Aorta (tissue), 5 donors: ENCODE measurements at places on chromosomes 3 and 15. TPM values are rescaled to one million over a fixed set of nuclear protein-coding genes. Genes with fewer than 3 reads are reported as not detected.

DNA sequence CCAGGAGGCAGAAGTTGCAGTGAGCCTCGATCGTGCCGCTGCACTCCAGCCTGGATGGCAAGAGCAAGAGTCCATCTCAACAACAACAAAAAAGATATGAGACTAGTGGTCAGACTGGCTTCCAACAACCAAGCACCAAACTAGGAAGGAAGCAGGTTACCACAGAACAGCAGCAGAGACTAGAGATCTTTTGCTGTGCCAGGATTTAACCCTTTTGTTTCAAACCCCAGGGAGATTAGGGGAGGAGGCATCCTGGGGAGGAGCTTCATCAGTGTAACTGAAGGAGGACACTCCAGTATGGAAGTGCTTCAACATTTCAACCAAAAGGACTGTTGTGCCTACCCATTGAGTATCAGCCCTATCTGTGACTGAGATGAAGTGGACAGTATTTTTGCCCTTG is 240.3 kb downstream of the ZIC1 start:
- no peaks in the 10 kb centered on the region for H3K36me3 ChIP-seq
- H3K4me1 ChIP-seq = peaks cover 5% of the 10 kb centered on the region
- H3K27ac ChIP-seq = no peak overlapping the region

TM4SF18 gene
- total RNA-seq = 9.0 TPM

DNA sequence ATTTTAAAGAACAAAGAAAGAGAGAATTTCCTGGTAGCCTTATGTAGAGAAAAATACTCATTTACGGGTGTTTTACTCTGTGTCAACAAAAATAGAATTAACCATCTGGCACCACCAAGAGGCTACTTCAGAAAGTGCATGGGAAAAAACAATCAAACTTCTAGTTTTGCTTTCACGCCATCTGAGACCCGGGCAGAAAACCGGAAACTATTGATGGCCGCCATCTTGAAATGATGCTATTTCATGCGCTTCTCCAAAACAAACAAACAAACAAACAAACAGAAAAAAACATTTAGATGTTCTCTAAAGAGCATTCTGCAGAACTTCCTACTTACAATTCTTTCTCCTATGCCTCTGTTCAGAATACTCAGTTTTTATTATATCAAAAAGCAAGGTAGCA is 49.4 kb upstream of the SYNPR start:
- H3K4me1 ChIP-seq = no peaks in the 10 kb centered on the region
- H3K27me3 ChIP-seq = no peaks in the 10 kb centered on the region
- H3K4me3 ChIP-seq = no peak overlapping the region
- no peak overlapping the region for H3K27ac ChIP-seq

RARRES1 gene
- 323 TPM for total RNA-seq

DNA sequence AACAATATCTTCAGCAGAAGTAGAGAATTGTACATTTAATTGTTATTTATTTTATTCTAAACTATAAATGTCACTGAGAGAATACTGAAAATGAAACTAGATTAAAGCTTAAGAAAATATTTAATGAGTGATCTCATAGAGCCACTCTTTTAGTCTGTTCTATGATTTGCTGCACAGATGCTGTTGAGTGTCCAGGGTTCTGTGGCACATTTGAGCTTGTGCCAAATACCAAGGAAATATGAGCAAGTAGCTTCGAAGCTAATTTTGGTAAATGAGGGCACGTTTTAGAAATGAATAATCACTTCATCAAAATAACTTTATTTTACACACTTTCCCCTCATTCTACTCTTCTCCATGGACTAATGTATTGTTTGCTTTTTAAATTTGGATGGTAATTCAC is 53.6 kb upstream of the THRB start:
- no peaks in the 10 kb centered on the region for H3K36me3 ChIP-seq
- H3K4me1 ChIP-seq = peaks cover 3% of the 10 kb centered on the region
- H3K27me3 ChIP-seq = no peaks in the 10 kb centered on the region
- no peak overlapping the region for H3K27ac ChIP-seq

- no peak for DNase-seq
- no peaks in the 10 kb centered on the region for H3K27me3 ChIP-seq
- H3K4me3 ChIP-seq = no peak overlapping the region
Measured at GRCh38 chr3:46012246-46012645, 15.0 kb downstream of the XCR1 start.

KBTBD13 gene
- 1.5 TPM for total RNA-seq

DNA sequence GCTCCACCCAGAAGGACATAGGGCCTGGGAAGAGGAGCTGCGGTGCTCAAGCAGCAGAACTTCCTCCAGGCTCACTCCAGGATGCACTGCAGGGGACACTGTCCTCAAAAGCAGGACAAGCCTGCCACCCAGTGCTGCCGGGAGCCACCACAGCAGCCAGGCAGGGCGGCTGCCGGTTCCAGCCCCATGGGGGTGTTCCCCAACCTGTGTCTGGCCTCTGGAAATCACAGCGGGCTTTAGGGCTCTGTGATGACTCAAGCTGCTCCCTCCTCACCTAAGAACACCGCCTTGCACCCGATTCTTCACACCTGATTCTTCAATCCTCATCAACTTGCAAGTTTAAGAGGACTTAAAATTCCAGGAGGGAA is 71.9 kb upstream of the SLC6A11 start:
- no peak overlapping the region for H3K27ac ChIP-seq
- H3K27me3 ChIP-seq = no peaks in the 10 kb centered on the region
- H3K36me3 ChIP-seq = no peaks in the 10 kb centered on the region
- DNase-seq = no peak

DNA sequence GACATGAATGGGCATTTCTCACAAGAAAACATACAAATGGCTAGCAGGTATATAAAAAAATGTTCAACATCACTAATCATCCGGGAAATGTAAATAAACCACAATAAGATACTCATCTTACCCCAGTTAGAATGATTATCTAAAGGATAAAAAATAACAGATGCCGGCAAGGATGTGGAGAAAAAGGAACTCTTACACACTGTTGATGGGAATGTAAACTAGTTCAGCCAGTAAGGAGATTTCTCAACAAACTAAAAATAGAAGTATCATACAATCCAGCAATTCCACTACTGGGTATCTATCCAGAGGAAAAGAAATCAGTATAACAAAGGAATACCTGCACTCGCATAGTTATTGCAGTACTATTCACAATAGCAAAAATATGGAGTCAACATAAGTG is 124.2 kb downstream of the SATB1 start:
- H3K4me1 ChIP-seq = no peaks in the 10 kb centered on the region
- H3K27ac ChIP-seq = no peak overlapping the region
- no peak overlapping the region for H3K4me3 ChIP-seq
- H3K27me3 ChIP-seq = no peaks in the 10 kb centered on the region
- DNase-seq = no peak
- H3K36me3 ChIP-seq = no peaks in the 10 kb centered on the region

DNA sequence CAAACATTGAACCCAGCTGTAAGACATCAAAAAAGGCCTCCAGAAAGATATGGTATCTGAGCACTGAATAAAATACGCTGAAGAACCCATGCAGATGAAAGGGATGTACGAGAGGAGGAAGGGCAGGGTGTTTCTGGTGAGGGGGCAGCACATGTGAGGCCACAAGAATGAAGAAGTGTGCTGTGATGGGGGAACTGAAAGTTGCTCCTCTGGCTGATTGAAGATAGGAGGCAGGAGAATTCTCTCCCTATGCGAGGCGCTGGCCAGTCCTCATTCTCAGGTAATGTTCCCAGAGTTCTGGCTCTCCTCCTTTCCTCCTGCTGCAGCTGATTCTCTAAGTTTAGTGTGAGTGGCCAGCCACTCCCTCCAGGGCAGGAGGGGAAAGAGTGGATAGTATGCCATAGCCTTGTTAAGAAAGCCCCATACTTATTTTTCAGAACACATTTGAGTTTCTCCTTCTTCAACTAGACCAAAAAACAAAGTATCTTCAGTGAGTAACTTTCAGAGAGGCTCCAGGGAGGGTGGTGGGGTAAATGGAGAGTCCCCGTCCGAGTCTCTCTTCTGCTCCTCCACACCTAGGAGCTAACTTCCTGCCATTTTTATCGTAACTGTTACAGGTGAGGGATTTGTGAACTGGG is 26.9 kb upstream of the MYO1E start:
- no peaks in the 10 kb centered on the region for H3K4me1 ChIP-seq
- no peaks in the 10 kb centered on the region for H3K27me3 ChIP-seq
- no peak for DNase-seq
- no peaks in the 10 kb centered on the region for H3K36me3 ChIP-seq

CIDEC gene
- 0.87 TPM for total RNA-seq

DNA sequence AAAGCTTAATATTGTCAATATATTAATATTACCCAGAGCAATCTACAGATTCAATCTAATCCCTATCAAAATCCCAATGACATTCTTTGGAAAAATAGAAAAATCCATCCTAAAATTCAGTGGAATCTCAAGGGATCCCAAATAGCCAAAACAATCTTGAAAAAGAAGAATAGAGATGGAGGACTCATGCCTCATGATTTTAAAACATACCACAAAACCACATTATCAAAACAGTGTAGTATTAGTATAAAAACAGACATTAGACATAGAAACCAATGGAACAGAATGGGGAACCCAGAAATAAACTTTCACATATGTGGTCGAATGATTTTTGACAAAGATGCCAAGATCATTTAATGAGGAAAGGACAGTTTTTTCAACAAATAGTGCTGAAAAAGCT is 14.6 kb downstream of the NEK4 start:
- H3K27ac ChIP-seq = no peak overlapping the region
- H3K4me1 ChIP-seq = no peaks in the 10 kb centered on the region
- H3K36me3 ChIP-seq = peaks cover 3% of the 10 kb centered on the region
- no peaks in the 10 kb centered on the region for H3K27me3 ChIP-seq

DNA sequence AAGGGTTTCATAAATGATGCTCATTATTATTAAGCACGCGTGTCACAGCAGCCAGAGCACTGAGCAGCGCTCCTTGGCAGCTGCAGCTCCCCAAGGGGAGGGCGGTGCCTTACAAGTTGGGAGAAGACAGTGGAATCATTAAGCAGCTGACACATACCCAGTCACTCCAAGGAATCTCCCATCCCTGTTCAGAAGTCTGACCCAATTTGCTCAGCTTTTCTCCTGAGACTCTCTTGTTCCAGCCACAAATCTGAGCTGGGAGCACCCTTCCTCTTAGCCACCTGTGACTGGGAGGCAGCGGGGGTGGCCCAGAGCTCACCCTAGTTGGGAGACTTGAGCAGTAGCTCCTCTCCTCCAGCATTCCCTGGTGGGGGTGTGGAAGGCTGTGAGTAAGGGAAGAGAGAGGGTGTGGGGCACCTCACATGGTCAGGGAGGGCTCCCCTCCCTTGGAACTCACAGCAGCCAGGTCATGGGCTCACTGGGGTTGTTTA is 64.3 kb downstream of the DUT start:
- H3K4me1 ChIP-seq = peaks cover 6% of the 10 kb centered on the region
- no peak overlapping the region for H3K27ac ChIP-seq
- no peaks in the 10 kb centered on the region for H3K27me3 ChIP-seq
- peak; percentile 89 for DNase-seq

DNA sequence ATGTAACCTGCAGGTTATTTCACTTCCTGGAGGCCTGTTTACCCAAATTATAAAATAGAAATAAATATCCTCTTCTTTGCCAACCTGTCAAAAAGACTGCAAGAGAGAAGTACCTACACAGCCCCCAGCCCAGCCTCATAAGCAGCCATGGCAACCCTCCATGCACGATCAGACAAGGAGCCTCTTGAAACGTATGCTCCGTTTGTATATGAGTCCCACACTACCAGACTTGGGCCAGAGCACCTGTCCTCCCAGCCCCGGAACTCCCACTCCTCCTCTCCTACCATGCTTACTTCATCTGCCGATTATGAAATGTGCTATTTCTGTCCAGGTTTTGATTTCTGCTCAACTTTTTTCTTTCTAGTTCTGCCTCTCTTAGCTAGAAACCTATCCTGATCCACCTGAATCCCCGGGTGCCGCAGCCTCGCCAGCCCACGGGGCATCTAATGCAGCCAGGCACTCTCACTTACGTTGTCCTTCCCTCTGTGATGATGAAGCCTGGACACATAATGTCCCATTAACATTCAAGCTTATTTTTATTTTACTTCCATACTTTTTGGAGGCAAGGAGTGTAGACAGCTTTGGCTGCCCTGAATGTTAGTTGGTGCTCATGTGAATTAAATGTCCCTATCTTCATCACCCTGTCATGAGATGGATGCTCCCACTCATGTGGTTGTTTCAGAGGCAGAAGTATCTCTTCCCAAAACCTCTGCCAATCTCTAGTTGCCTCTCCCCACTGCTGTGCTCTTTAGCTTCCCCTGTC is 73.8 kb downstream of the MB21D2 start:
- no peaks in the 10 kb centered on the region for H3K4me1 ChIP-seq
- no peak overlapping the region for H3K4me3 ChIP-seq
- no peak for DNase-seq
- H3K27me3 ChIP-seq = no peaks in the 10 kb centered on the region

- H3K4me1 ChIP-seq = peaks cover 11% of the 10 kb centered on the region
- peak overlapping the region; percentile 49 for H3K27ac ChIP-seq
- no peak for DNase-seq
- peaks cover 5% of the 10 kb centered on the region for H3K36me3 ChIP-seq
Measured at GRCh38 chr3:71055257-71056001, 528.1 kb downstream of the FOXP1 start.

- peaks cover 30% of the 10 kb centered on the region for H3K36me3 ChIP-seq
- no peak overlapping the region for H3K27ac ChIP-seq
- no peak for DNase-seq
- no peak overlapping the region for H3K4me3 ChIP-seq
- no peaks in the 10 kb centered on the region for H3K27me3 ChIP-seq
Measured at GRCh38 chr3:139364549-139364948, 20.7 kb downstream of the MRPS22 start.

GRCh38 chr3:98395101-98395500 is 4.6 kb downstream of the OR5K3 start:
- H3K27ac ChIP-seq = no peak overlapping the region
- H3K36me3 ChIP-seq = no peaks in the 10 kb centered on the region
- H3K4me3 ChIP-seq = no peak overlapping the region
- DNase-seq = no peak
- no peaks in the 10 kb centered on the region for H3K27me3 ChIP-seq

C3orf22 gene
- total RNA-seq = not detected

SEMA6D gene
- total RNA-seq = 22.7 TPM

PPM1L gene
- 8.8 TPM for total RNA-seq

TRIM59 gene
- 6.9 TPM for total RNA-seq

- peaks cover 8% of the 10 kb centered on the region for H3K4me1 ChIP-seq
- H3K27ac ChIP-seq = no peak overlapping the region
- H3K27me3 ChIP-seq = no peaks in the 10 kb centered on the region
- H3K4me3 ChIP-seq = no peak overlapping the region
Measured at GRCh38 chr15:98758224-98758623, 109.9 kb downstream of the IGF1R start.

DNA sequence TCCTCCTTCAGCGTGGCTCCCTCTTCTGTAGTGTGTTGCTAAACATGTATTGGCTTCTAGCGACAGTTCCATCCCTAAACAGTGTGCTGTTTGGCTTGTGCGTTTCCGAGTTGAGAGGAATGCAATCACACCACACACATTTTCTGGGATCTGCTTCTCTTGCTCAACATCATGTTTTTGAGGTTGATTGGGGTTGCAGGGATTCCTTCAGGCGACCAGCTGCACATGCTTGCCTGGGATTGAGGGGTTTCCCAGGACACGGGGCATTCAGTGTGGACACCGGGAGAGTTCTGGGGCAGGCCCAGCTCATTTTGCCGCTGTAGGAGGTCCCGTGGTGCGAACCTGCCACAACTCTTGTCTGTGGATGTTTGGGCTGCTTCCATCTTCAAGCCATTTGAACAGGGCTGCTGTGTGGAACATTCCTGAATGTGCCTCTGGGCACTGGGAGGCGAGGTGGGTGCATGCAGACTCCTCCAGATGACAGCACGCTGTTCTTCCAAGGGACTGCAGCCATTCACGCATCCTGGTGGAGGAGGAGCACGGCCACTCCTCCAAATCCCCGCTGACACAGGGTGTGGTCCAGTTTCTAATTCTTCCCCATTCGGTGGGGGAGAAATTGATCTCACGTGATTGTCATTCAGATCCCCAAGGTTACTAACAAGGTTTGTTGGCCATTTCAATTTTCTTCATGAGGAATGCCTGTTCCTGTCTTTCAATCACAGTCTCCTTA is 82.8 kb downstream of the PLXNA1 start:
- no peaks in the 10 kb centered on the region for H3K36me3 ChIP-seq
- no peaks in the 10 kb centered on the region for H3K4me1 ChIP-seq
- no peak overlapping the region for H3K27ac ChIP-seq
